IPS DF 6.9 (cell line): ENCODE measurements at places on chromosomes 12 and 14.

- no peak for DNase-seq
Observed at GRCh38 chr12:49651855-49652254, 28.5 kb downstream of the PRPF40B start.

GRCh38 chr14:52988139-52988538 is 37.3 kb upstream of the FERMT2 start:
- DNase-seq: no peak

- DNase-seq: no peak
Observed at GRCh38 chr12:109723311-109723881, 9.8 kb downstream of the FAM222A start.

- no peak for DNase-seq
Observed at GRCh38 chr14:55129428-55130195, 560 bp downstream of the LGALS3 start.

DNA sequence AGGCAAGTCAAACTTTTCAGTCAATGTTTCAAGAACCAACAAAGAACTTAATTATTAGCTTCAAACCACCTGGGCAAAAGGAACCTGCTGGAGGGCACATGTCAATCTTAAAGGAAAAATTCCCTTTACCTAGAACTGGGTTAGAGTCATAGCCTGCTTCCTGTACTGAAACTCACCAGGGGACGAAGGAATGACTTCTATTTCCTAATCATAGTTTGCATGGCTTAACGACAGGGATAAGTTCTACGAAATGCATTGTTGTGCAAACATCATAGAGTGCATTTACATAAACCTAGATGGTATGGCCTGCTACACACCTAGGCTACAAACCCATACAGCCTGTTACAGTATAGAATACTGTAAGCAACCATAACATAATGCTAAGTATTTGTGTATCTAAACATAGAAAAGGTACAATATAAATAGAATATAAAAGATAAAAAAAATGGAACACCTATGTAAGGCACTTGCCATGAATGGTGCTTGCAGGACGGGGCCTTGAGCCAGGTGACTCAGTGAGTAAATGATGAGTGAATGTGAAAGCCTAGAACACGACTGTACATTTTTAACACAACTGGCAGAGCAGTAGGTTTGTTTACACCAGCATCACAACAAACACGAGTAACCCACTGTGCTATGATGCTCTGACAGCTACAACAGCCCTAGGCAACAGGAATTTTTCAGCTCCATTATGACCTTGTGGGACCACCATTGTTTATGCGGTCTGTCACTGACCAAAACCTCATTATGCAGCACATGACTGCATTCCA is 234.9 kb upstream of the CAND1 start:
- no peak for DNase-seq

DNA sequence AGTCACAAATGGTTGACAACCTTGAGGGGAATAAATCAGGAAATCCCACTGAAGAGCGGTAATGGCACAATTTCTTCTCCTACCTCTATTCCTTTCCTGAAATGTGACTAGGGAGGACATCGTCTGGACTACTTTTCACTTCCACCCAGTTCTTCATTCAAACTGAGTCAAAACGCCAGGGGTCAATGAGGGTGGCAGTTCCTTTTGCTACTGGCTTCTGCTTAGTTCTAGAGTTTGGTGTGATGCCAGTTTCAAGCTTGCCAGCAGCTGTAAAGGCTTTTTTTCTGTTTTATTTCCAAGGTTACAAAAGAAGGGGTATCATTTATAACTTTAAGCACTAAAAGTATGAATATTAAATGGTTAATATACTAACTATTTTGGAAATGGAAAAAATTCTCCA is 286.5 kb downstream of the SOX5 start:
- DNase-seq: no peak

DNA sequence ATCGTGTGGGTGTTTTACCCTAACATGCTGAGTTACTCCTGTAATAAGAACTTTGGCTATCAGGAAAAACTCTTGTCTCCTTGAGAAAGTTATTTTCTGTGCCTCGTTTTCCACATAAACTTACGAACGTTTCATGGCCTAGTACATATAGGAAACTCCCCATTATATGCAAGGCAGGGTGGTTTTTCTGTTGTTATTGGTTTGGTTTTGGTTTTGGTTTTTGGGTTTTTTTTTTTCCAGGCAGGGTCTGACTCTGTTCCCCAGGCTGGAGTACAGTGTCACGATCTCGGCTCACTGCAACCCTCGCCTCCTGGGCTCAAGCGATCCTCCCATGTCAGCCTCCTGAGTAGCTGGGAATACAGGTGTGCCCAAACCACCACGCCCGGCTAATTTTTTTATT is 5.5 kb downstream of the OR6C3 start:
- no peak for DNase-seq

DNA sequence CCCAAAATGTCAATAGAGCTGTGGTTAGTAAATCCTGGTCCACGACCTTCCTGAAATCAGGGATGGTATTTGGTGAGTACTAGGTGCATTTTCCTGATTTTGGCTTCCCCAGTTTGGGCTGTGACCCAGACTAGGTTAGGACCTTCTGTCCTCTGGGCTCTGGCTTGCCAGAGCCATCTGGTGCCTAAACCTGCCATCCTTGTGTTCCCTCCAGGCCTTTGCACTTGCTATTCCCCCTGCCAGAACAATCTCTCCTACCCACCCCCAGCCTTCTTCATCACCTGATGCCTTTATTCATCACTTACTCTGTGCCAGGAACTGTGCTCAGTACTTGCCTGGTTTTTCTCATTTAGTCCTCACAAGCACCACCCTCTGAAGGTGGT is 216.7 kb downstream of the RBM19 start:
- no peak for DNase-seq

- no peak for DNase-seq
Observed at GRCh38 chr12:126591533-126591932, 1526.3 kb downstream of the AACS start.

DNA sequence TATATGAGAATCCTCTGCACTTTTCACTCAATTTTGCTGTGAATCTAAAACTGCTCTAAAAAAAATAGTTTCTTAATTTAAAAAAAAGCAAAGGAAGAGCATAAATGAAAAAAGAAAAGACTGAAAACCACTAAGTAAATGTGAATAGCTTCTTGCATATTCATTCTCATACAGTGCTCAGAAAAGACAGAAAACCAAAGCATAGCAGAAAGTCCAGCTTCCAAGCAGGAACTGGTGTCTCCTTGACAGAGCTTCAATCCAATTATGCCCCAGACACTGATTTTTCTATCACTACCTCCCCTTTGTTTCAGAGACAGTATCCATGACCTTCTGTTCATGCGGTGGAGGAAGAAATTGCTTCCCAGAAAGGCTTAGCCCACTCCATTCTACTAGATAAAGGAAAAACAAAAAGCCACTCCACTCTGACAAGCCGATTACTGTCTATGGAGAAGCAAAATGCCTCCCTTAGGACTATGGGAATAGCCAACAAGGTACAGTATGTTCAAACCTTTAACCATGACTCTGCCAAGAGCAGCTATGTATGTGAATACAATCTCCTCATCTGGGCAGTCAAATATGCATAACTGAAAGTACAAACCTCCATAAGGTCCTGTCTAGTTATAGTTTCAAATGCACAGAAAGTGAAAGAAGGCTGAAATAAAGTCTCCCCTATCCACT is 40.6 kb downstream of the ATF7 start:
- DNase-seq: no peak

DNA sequence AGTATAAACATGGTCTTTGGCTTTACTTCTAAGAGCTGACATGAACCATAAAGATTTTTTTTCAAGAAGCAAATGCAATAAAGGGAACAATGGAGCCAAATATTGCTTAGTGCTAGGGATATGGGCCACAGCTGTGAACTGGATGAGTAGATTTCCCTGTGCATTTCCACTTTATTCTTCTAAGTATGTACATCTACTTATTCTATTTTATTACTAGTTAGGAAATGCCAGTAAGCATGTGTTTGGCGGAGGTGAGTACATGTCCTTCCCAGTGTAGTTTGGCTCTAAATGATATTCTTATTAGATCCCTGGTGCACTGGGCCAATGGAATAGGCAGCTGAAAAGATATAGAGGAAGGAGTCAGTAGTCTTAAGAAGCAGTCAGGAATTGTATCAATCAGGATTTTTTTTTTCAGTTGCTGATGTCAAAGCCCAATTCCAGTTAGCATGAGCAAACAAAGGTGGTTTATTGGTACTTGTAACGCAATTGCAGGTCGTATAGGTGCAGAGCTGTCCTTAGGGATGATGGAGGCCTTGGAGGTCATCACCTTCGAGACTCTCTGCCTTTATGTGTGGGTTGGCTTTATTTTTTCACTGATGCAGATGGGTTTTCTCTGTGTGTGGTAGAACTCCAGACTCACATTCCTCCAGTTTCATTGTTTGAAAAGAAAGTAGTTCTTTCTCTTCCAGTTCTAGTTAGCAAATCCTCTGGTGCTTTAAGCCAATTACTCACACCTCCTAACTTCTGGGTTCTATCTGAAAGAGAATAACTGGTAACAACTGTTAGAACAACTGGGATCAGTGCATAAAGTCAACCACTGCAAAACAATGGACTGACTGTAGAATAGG is 139.0 kb upstream of the LRIG3 start:
- DNase-seq: no peak

DNA sequence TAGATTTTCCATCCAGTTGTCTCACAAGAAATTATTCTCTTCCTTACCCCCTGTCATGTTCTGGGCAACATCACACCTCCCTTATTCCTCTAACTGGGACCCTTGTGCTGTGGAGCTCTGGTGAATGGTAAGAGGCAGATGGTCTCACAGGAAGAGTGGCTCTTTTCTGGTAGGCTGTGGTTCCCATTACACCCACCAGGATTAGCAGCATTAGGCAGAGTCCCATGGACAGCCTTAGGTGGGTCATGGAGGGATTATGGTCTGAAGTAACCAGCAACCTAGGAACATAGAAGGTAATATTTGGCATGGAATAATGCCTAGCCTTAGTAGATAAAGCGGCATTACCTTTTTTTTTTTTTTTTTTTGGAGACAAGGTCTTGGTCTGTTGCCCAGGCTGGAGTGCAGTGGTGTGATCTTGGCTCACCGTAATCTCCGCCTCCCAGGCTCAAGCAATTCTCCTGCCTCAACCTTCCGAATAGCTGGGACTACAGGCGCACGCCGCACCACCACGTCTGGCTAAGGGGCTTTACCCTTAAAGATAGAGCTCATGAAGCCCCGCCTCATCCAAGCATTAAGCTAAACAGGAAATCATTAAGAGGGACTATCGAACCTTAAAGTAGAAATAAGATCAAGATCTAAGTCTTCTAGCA is 4.0 kb downstream of the C14orf119 start:
- DNase-seq: no peak

- DNase-seq: no peak
Observed at GRCh38 chr12:116532428-116532827, 26.8 kb upstream of the MAP1LC3B2 start.

GRCh38 chr14:68938271-68939150 is 40.6 kb downstream of the ACTN1 start:
- DNase-seq: no peak

- DNase-seq: no peak
Observed at GRCh38 chr14:36654794-36655381, 6.8 kb upstream of the PAX9 start.

DNA sequence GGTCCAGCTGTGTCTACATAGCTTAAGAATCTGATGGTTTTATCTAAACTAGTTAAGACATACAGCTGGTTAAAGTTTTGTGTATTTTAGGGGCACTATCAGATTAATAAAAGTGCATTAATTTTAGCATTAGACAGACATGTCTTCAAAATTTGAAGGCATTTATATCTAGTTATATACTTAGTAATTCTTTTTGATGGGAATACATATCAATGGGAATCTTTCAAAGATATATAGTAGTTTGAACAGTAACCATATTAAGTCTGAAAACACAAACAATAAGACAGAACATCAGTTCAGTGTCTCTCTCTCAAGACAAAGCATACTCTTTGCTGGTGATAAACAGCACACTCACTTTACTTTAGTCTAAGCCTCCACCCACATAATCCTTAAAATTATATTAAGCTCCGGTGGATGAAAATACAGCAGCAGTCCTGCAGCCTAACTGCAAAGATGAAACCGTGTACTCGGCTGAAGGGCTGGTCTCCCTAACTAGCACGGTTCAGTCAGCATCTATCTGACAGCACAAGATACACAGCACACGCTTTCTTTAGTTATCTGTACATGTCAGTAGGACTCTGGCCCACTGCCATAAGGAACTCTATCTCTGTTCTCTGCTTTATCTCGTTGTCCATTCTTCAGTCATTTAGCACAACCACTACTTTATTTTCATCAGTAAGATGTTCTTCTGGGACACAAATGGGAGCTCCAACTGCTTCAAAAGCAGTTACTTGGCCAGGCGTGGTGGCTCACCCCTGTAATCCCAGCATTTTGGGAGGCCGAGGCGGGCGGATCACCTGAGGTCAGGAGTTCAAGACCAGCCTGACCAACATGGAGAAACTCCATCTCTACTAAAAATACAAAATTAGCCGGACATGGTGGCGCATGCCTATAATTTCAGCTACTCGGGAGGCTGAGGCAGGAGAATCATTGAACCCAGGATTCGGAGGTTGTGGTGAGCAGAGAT is 80.5 kb downstream of the MED13L start:
- no peak for DNase-seq

- DNase-seq: no peak
Observed at GRCh38 chr14:102593825-102594137, 1.3 kb downstream of the RCOR1 start.

GRCh38 chr14:94051115-94051514 is 25.0 kb downstream of the OTUB2 start:
- no peak for DNase-seq

DNA sequence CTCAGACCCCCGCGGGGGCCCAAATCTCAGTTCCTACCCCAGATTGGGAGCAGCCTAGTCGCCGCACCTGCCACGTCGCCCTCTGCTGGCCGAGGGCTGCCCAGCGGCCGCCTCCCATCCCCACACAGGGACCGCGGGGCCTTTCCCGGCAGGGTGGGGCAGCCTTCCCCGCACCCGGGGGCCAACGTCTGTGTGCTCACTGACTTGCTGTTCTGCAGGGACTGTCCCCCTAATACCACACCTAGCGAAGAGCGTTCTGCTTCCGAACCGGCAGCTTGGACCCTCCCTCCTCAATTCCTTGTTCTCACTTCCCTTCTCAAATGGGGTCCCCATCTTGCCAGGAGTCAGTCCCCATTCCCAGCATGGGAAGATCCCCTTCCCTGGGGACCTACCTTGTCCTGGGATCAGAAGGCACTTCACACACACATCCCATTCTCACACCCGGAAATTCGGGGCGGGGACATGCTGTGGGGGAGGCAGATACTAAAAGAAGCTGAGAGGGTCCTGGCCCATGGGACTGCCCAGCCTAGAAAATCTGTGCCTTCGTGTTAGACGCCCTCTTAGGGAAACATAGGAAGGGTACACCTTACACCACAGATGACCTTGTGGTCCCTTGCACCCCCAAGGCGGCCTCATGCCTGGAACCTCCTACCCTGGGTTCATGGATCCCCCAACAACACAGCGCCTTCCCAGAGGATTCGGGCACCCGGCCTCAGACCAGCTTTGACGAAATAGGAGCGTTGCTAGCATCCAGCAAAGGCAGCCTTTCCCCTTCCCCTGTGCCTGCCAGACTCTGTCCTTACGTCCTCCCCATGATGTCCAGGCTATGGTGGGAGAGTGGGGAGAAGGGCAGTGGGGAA is 16.4 kb downstream of the ACVRL1 start:
- peak; percentile 43 for DNase-seq

DNA sequence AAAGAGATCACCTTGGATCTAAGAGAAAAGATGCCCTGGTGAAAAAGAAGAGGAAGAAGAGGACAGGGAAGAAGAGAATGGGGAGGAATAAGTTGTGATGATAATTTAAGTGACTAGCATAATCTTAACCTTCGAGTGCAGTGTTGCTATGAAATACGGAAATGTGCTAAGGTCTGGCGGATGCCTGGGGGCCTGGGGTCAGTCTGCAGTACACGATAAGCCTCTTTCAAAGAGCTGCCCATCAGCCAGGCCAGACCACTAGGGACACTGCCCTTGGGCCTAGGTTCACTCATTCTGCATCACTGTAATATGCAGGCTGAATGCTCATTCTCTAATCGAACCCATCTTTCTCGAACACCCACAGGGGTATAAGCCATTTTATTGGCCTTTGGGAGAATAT is 83.4 kb downstream of the PLEKHG3 start:
- DNase-seq: no peak
